HS-5 (cell line): ENCODE measurements at places on chromosomes 2 and 18.
A peak's percentile ranks its signal among the peaks of the same experiment; 100 is the strongest.

DNA sequence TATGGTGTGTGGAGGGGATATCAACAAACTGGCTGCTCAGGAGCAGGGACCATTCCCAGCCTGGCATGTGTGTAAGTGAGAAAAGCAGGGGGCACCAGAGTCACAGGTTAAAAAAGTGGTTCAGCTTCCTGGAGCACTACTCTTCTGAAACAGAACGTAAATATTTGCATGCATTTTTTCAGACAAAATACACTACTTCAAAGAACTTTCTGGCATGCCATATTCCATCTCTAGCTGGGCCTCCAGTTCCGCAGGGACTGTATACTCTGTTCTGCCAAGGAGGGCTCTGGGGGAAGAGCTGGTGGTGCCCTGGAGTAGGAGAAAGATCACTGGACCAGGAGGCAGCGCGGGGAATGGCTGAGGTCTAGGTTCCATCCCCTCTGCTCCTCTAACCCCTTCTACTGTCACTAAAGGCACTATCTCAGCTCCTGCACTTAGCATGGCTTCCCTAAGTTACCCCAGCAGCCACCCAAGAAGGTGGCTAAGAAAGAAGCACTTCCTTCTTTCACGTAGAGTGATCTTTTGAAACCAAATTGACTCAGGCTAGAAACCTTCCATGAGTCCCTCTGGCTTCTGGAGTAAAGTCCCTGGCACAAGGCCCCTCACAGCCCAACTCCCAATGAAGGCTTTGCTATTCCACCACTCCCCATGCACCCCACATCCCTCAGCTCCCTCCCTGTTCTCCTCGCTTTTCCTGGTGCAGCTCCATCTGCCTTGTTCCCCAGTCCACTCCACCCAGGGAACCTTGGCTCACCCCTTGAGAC, 57.6 kb upstream of the CABLES1 start:
- DNase-seq, result no peak

DNA sequence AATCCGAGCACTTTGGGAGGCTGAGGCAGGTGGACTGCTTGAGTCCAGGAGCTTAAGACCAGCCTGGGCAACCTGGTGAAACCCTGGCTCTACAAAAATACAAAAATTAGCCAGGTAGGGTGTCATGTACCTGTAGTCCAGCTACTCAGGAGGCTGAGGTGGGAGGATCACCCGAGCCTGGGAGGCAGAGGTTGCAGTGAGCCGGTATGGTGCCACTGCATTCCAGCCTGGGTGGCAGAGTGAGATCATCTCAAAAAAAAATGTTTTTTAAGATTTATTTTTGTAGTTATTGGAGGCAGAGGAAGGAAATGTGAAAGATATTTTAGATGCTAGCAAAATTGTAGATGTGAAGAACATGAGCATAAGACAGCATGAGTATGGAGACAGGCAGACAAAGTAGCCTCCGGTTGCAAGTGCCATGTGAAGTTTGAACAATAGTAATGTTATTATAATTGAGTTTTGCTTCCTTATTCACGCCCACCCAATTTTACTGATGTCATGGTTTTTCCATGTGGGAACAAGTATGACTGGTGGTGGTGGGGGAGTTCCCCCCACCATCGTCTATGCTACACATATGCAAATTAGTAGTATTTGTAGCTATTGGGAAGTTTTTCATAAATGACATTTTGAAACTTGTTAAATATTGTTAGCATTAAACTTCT, 18.0 kb downstream of the REL start:
- no peak for DNase-seq

GRCh38 chr2:70566906-70567305, 13.3 kb upstream of the TGFA start:
- no peak for DNase-seq

DNA sequence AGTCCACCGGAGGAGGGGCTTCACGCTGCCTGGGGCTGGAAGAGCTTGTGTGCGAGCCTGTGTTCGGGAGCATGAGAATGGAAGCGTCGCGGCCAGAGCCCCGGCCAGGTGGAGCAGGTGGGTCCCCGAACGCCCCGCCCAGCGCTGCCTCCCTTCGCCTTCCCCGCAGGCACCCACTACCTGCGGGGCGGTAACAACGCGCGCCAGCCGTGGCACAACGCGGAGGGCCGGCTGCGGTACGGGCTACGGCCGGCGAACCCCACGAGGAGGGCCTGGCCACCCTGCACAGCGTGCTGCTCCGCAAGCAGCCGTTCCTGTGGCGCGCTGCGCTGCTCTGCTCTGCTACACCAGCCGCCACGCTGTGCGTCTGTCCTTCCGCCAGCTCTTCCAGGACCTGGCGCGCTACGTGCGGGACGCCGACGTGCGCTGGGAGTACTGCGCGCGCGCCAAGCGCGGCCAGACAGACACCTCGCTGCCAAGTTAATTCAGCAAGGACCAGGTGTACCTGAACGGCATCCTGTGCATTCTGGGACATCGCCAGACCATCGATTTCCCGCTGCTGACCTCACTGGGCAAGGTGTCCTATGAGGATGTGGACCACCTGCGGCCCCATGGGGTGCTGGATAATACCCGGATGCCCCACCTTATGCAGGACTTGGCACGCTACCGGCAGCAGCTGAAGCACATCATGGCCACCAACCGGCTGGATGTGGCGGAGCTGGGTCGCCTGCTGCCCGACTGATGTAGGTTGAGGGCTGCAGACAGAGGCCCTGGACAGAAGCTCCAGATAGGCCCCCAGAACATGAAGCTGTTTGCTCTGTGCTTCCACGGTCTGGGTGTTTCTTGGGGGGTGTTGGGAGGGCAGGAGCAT, 200.6 kb downstream of the NAPG start:
- DNase-seq, result no peak

- no peak for DNase-seq
Measured at GRCh38 chr18:37361335-37362157, 204.1 kb downstream of the CELF4 start.

DNA sequence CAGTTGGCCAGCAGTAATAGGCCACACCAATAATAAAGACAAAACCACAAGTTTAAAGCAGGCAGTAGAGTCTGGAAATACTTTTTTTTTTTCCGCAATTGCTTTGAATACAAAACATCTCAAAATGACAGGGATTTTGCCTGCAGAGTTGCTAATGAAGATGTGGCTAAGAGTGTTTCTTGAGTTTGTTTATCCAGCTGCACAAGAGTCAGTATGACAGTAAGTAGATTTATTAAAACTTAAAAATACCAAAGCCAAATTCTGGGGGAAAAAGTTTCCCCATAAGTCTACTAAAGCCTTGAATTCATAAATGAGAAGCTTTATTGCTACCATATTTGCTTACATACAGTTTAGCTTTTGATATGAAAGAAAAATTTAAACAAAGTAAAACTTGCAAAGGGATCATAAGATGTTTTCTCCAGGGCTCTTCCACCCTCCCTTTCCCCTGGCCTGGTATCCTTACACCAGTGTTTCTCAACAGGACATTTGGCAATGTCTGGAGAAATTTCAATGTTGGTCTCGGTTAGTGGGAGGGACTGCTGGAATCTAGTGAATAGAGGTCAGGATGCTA, 3.9 kb upstream of the DSEL start:
- no peak for DNase-seq

DNA sequence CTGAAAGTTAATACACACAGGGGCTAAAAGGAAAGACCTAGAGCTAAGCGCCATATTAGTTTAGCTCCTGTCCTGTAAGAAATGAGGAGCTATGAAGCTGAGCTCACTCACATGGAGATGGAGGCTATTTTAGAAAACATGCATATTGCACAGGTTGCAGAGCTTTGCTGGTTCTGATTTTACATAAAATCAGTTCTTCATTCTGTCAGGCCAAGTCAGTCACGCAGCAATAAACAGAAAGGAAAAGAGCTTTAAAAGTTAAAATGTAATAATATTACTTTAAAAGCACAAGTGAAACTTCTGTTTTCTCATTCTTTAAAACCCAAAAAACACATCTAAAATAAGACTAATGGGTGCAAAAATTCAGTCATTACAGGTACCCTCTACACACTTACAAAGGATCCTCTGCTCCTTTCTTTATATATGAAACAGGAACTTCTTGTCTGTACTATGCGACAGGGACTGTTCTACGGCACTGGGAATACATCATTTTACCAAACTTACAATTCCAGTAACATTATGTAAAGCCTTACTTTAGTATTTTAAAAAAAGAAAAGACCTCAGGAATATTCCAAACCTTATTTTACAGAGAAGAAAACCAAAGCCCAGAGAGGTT, 113.8 kb downstream of the THADA start:
- DNase-seq, result no peak

DNA sequence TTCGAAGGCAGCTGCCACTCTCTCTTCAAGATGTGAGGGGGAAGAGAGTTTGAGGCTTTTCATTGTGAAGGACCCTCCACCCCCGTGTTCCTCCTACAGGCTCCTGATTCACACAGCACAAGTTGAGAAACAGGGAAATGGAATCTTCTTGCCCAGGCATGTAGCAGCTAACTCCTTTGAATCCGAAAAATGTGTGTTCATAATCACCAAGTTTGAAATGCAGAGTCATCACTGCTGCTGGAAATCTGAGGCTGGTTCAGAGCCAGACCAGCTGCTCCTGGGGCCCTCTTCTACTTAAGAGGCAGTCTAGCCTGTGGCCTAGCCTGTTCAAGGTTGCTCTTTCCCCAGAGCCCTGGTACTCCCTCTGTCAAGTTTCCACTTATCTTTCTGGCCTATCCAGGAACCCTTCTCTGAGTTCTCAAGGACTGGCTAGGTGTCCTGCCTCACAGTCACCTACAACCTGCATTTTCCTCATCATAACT, 166.4 kb downstream of the TMEM247 start:
- peak; percentile 52 for DNase-seq

- DNase-seq, result no peak
Measured at GRCh38 chr2:168499500-168499899, 43.4 kb downstream of the CERS6 start.

DNA sequence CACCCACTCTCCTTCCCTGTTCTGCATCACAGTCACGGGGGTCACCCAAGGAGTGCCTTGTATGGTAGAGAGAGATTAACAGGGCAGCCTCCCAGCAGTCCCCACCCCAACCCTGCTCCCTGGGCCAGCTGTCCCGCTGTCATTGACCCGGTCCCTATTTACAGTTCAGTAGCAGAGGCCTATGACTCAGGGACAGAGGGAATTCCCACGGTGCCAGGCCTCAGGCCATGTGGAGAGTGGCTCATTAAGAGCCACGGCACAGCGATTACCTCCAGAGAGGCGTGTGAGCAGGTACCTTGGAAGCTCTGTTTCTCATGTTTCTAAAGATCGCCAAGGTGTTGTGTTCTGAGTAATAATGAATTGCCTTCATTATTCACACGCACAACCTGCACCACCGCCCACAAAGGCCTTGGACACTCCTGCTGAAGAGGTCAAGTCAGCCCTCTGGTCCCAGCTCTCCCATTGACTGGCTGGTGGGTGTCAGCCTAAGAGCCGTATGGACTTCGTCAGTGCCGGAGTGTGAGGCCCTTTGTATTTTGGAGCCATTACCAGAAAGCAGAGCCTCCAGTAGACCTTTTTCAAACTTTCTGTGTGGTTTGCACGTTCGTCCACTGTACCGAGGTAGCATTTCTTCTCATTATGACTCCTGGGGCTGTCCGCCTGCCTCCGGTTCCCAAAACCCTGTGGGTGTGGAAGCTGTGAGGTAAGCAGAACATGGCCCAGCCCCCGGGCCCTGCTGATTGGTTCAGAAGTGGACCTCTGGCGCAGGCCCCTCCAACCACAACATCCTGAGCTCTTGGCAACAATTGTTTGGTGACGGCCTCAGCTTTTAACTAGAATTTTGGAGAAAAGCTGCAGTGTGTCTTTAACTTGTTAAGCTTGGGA, 47.0 kb downstream of the SERTAD2 start:
- DNase-seq, result no peak

DNA sequence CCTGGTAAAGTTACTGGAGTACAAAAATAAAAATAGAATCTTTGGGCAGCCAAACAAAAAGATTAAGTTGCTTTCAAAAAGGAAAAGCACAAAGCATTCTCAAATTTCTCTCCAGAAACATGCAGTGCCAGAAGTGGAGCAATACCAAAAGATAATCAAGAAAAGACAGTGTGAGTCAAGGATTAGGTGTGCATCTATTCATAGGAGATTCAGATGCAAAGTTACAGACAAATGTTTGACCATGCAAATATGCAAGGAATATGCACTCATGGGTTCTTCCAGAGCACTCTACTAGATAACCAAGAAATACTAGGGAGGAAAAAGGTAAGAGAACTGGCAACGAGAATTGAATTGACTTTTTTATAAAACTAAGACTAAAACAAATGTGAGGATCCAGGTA, 51.8 kb upstream of the CDH20 start:
- DNase-seq, result no peak

DNA sequence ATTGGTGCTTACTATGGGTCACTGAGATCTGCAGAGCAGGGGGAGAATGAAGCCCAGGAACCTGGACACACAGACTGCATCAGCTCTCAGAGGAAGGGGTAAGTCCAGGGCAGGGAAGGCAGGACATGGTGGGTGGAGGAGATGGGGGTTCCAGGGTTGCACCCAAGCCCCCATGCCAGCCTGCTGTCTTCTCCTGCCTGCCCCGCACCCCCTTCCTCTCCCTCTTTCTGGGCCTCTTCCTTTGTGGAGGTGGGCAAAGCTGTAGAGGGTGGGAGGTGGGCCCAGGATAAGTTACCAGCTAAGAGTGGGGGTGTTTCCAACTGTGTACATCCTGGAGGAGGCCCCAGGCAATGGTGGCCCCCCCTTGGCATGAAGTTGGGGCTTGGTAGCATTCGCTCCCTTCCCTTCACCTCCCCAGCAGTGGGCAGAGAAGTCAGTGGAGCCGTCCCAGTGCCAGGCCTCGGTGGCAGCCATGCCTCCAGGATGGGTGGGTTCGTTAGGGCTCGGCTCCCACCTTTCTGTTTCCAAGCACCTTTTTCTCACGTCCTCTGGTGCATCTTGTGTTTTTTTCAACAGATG, 132.2 kb downstream of the CLIP4 start:
- no peak for DNase-seq

DNA sequence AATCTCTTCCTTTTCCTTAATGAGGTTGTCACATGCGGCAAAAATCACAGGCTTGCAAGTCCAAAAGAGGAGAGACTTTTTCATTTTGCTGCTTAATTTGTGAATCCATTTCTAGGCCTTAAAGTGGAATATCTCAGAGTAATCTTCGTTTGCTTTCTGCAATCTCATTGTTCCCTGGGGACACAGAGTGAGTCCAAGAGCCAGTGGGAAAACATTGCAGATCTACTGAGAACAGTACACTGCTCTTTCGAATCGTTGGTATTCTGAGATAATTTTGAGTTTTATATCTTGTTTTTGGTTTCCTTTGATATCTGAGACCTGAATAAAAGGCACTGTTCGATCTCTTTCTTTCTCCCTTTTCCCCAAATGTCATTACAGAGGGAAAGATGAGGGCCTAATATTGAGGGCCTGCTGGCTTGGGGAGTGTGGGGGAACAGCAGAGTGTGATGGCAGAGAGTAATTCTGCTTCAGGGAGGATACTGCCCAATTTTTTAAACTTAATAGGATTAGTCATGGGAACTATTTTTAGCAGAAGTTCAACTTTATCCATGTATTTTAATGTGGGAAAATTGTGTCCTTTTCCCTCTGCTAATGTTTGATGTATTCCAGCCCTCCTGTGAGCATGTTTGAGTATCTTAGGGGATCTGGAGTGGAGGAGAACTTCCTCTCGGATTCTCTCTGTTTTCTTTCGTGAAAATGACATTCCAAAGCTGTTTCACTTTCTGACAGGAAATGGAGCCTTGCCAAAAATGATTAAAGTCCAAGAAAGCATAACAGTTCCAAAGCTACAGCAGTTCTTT, 418.2 kb upstream of the ZEB2 start:
- DNase-seq, result peak; percentile 61

- DNase-seq, result no peak
Measured at GRCh38 chr2:141720476-141720875, 410.3 kb downstream of the LRP1B start.

GRCh38 chr2:211181626-211182025, 625.2 kb downstream of the CPS1 start:
- DNase-seq, result no peak

GRCh38 chr2:19747310-19748072, 154.3 kb downstream of the TTC32 start:
- no peak for DNase-seq
